Vagina (tissue), 2 donors: ENCODE measurements at places on chromosomes 1 and 21. TPM values are rescaled to one million over a fixed set of nuclear protein-coding genes. Genes with fewer than 3 reads are reported as not detected.

GPR25 gene
- 5.9 TPM for total RNA-seq

CFHR2 gene
- not detected for total RNA-seq

- no peak overlapping the region for H3K27ac ChIP-seq
- H3K4me1 ChIP-seq = no peaks in the 10 kb centered on the region
- no peak for DNase-seq
- no peak overlapping the region for H3K4me3 ChIP-seq
Measured at GRCh38 chr21:42580793-42581321, 67.2 kb downstream of the SLC37A1 start.

GRCh38 chr1:209403921-209404320 lies 179.6 kb upstream of the CAMK1G start:
- H3K4me3 ChIP-seq = no peak overlapping the region
- no peaks in the 10 kb centered on the region for H3K27me3 ChIP-seq
- H3K4me1 ChIP-seq = peaks cover 7% of the 10 kb centered on the region
- no peaks in the 10 kb centered on the region for H3K36me3 ChIP-seq
- no peak overlapping the region for H3K27ac ChIP-seq

GRCh38 chr1:56258371-56258770 lies 321.0 kb downstream of the PLPP3 start:
- H3K4me1 ChIP-seq = no peaks in the 10 kb centered on the region
- no peak overlapping the region for H3K27ac ChIP-seq
- H3K27me3 ChIP-seq = no peaks in the 10 kb centered on the region
- DNase-seq = no peak

DNA sequence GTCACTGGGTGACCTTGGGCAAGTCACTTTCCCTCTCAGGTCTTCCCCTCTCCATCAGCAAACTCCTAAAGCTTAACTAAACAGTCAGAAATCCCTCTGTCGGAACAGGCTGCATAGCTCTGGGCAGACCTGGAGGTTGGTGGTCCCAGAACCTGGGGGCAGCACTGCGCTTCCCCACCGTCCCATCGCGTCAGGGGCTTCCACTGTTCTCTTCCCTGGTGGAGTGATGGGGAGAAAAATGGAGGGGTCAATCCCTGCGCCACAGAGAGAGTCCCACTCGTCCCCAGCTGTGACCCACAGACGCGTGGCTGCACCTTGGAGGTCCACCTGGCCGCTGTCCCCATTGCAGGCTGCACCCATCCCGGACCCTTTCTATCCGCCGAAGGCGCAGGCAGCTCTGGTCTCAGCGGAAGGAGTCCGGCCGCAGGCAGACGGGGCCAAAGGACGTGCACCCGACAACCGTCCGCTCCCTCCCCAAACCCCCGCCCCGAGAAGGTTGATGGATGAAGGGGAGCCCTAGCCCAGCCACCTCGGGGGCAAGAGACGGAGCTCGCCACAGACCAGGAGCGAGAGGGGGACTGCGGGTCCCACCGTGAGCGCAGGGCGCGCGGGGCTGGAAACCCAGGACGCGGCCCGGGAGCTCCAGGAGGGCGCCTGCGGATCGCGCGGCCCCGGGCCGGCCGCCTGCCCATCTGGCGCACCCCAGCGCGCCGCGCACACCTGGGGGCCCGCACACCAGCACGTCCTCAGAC lies 588 bp upstream of the WNT3A start:
- no peaks in the 10 kb centered on the region for H3K27me3 ChIP-seq
- DNase-seq = peak; percentile 93
- peaks cover 12% of the 10 kb centered on the region for H3K4me1 ChIP-seq
- H3K36me3 ChIP-seq = no peaks in the 10 kb centered on the region

DNA sequence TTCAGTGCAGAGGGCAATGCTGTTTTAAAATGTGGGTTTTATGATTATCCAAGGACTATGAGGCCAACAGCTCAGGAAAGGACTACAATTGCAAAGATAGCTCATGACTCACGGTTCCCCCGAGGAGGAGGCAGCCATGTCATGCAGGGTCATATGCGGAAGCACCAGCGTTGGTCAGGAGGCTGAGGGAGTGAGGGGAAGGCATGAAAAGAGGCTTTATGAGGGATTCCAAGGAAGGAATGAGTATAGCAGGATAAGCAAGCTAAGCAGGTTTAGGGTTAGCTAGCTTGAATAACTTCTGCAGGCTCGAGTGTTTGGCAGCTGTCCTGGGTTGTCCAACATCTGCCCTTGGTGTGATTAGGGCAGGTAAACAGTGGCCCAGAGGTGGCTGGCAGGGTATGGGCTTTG lies 495.1 kb downstream of the SETD4 start:
- no peak for DNase-seq
- H3K27me3 ChIP-seq = no peaks in the 10 kb centered on the region
- H3K4me3 ChIP-seq = no peak overlapping the region

GRCh38 chr1:239570878-239571277 lies 184.5 kb downstream of the CHRM3 start:
- H3K27me3 ChIP-seq = no peaks in the 10 kb centered on the region
- H3K4me3 ChIP-seq = no peak overlapping the region
- DNase-seq = no peak
- no peaks in the 10 kb centered on the region for H3K36me3 ChIP-seq
- no peak overlapping the region for H3K27ac ChIP-seq
- H3K4me1 ChIP-seq = no peaks in the 10 kb centered on the region
